ENCODE measurements at places on chromosomes 5 and 9.

DNA sequence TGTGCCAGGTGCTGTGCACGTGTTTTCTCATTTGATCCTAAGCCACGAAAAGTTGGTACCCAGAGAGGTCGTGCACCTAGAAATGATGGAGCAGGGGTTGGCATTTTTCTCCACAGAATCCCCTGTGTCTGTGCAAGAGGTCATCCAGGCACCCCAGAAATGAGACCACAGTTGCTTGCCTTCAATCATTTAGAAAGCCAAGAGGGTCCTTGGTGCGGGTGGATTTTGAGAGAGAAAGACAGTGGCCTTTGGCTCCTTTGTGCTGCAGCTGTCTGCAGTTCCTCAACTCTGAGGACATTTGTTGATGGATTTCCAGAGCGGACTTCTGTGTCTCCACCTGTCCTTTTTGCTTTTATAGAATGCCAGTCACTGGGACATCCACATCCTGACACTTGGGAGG, 33.8 kb upstream of the SPRY4 start:
- no peak for DNase-seq

DNA sequence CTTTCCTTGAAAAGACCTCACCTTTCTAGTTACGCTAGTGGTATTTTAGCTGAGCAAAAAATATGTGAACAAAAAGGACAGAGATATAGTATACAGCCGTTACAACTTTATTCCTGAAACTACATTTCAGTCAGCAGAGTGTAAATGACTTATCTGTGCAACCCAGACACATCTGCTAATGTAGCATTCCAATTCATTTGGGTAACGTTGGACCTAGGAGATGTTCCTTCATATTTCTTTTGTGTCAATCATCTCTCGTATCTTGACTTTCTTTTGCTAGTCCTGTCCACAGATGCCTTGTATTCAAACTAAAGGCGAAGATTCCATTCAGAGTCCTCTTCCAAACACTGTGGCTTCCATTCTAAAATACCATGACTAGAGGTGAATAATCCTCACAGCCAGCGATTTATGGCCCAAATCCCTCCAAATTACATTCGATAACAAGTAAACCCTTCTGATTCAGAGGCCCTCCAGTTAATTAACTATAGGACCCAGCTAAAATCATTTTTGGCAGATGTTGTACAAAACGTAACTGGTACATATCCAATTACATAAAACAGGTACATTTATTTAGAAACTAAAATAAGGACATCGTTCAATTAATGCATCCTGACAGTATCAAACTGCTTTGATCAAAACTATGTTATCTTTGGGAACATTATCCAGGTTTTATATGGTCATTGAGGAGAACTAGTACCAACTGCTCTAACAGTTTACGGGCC, 155.7 kb downstream of the DROSHA start:
- no peak for DNase-seq

DNA sequence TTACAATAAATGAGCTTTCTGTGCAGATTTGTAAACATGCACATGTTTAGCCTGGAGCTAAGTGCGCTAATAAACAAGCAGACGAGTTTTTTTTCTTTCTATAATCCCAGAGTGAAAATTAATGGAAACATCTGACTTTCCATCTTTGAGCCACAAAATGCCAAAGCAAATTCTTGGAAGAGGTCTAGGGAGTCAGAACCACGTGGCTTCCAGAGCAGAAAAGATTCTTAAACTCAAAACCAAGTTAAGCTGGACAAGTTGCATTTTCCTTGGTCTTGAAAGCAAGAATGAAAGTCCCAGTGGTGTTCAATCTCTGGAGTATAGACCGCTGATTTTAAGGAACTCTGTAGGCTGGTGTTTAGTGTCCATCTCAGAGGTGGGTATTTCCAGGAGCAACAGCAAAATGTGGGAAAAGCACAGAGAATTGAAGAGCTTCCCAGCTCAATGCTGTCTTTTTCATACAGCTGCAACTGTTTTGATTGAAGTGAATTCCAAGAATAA, 71.4 kb downstream of the MYO10 start:
- DNase-seq: peak; percentile 92

GRCh38 chr5:34001241-34001841, 6.5 kb downstream of the AMACR start:
- no peak for DNase-seq

DNA sequence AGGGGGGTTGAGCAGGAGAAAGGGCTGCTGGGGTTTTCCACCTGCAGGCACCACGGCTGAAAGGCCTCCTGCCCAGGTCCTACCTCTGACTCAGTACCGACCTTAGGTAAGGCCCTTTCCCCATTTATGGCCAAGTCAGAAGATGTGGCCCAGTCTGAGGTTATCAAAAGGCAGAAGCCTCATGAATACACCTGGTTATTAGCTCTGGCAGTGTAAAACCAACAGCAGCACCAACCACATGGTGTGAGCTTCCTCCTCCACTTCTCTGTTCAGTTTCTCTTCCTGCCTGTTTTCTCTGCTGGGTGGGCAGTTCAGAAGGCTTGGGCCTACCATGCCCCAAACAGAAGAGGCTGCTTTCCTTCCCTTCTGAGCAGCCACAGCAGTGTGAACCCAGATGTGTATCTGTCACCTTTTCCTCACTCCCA, 86.9 kb downstream of the UGCG start:
- no peak for DNase-seq

- DNase-seq: no peak
Observed at GRCh38 chr5:151075698-151076331, 5.0 kb downstream of the TNIP1 start.

GRCh38 chr9:136079916-136080246, 15.2 kb downstream of the NACC2 start:
- DNase-seq: no peak

DNA sequence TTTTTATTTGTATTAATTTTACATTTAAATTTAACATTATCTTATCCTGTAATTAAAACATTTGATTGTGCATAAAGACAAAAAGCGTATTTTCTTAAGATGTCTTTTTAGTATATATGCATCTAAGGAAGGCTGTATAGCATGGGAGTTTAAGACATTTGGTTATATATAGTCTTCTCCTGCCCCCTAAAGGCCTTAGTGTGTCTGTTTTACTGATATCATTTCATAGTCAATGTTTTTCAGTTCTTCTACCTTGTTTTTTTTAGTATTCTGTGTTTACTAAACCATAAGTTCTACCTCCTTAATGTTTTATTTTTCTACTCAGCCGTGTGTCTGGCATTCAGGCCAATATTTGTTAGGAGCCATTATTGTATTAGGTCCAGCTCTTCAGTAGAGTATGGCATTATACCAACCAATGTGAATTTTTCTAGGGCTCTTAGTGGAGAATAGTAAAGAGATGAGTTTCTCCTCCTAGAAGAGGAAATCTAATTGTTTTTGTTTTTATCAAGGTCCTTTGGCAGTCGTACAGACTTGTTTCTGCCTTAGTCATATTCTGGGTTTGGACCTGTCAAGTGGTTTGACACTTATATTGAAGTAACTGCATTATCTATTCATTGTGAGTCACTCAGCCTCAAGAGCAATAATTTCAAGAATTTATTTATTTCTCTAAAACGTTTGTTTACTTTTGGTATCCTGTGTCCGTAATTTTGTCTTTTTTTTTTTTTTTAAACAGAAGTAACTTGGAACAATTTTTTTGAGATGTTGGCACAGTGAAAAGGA, 74.8 kb downstream of the SLF1 start:
- peak; percentile 48 for DNase-seq

- no peak for DNase-seq
Observed at GRCh38 chr5:105659396-105659795, 2011.3 kb downstream of the EFNA5 start.

- DNase-seq: no peak
Observed at GRCh38 chr5:154849791-154850201, 607 bp downstream of the FAXDC2 start.

DNA sequence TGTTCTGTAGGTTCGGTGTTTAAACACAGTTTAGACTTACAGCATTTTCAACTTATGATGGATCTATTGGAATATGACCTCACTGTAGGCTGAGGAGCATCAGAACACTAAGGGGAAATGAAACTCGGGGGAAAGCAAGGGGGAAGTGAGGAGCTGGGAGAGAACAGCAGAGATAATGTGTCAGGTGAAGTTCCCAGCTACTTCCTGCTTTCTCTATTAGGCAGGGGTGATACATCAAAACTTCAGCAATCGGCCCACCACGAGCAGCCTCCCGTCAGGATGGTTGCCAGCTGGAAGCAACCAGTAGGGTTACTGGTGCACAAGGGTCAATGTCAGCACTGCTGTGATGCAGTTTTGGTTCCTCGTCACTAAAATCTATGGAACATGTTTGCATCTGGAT, 34.3 kb downstream of the FAT2 start:
- no peak for DNase-seq

DNA sequence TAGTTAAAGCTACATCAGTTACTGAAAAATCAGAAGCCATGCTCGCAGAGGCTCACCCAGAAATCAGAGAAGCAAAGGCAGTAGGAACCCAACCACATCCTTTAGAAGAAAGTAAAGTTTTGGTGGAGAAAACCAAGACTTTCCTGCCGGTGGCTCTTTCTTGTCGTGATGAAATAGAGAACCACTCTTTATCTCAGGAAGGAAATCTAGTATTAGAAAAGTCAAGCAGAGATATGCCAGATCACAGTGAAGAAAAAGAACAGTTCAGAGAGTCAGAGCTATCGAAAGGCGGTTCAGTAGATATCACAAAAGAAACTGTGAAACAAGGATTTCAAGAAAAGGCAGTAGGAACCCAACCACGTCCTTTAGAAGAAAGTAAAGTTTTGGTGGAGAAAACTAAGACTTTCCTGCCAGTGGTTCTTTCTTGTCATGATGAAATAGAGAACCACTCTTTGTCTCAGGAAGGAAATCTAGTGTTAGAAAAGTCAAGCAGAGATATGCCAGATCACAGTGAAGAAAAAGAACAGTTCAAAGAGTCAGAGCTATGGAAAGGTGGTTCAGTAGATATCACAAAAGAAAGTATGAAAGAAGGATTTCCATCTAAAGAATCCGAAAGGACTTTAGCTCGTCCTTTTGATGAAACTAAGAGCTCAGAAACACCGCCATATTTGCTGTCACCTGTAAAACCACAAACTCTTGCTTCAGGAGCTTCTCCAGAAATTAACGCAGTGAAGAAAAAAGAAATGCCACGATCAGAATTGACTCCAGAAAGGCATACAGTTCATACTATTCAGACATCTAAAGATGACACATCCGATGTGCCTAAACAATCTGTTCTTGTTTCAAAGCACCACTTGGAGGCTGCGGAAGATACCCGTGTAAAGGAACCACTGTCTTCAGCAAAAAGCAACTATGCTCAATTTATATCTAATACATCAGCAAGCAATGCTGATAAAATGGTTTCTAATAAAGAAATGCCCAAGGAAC, 47.2 kb downstream of the CMYA5 start:
- DNase-seq: no peak

- DNase-seq: no peak
Observed at GRCh38 chr5:149130121-149130914, 11.0 kb upstream of the ABLIM3 start.

GRCh38 chr5:68730220-68730978, 363.4 kb upstream of the SLC30A5 start:
- no peak for DNase-seq

GRCh38 chr9:74681906-74682305, 184.8 kb downstream of the RORB start:
- no peak for DNase-seq

DNA sequence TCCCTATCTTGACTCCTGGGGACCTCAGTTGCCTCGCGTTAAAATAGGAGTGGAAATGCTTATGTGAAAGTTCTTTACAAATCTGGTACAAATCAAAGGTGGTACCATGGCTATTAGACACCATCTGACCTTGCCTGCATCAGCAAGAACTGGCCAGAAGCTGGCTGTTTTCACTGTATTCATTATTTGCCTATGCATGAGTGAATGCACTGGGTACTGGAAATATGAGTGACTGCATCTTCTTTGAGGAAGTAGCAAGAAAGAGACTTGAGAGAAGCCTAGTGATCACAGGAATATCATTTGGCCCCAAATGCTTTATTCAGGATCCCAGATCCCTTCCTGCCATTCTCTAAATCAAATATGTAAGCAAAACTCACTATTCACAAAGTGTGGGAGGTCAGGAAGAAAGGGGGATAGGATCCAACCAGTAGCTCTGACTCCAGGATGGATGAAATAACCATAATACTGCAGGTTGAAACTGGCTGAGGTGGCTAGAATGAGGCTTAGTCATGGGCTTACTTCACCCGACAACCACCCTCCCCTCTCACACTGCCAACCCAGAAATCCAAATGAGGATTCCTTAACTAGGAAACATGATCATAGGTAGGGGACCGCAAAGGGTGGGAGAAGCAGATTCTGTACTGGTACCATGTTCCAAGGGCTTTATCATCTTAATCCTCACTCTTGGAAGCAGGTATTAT, 56.7 kb downstream of the FAM114A2 start:
- DNase-seq: no peak

DNA sequence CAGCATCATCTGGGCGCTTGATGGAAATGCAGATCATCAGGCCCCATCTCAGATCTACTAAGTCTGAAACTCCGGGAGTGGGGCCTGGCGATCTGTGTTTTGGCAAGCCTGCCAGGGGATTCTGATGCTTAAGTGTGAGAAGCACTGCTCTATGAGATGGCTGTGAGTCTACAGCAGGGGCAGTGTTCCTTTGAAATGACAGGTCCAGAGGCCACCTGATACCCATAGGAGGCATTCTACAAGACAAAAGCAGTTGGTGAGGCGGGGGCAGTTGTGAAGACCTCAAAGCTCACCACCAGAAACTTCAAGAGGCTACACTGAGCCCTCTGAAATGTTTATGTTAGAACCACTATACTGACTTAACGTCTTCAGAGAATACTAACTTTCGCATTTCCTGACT, 86.9 kb upstream of the SPATA31D4 start:
- DNase-seq: no peak

Data from foreskin melanocyte (primary cell).